ENCODE measurements at places on chromosomes 1 and 21.

DNA sequence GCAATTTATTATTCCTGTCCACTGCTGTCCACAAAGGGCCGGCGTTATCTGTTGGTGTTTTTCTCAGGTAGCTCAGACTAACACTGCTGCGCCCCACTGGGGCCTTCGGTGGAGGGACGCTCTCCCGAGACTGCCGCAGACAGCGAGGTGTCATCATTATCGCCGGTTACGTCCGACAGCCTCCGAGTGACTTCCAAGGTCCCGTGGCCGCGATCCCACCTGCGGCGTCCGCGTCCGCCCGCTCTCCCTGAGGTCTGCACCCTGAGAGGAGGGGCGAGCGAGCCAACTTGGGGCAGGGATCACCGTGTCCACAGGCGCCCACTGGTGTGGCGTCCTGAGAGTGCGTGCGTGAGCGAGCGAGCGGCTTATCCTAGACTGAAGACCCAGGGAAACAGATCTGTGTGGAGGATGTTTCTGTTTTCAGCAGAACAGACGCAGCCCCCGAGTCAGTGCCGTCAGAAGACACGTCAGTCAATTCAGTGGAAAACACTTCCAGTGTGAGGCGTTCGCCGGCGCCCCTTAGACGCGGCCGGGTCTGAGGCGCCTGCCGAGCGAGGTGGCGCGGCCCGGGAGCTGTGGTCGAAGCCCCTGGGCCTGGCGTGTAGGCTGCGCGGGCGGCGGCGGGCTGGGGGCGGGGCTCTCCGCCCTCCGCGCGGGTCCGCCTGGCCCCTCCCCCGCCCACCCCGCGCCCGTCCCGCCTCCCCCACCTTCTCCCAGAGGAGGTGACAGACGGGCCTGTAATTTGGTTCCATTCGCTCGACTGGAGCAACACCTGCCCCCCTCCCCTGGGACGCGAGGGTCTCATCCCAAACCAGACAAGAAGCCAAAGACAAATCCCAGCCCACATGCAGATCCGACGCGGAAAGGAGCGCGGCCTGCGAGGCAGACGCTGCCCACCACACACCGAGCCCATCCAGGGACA is 12.6 kb downstream of the NHLH2 start:
- DNase-seq, result no peak

GRCh38 chr21:26788790-26789189 is 56.4 kb downstream of the ADAMTS1 start:
- DNase-seq, result no peak

DNA sequence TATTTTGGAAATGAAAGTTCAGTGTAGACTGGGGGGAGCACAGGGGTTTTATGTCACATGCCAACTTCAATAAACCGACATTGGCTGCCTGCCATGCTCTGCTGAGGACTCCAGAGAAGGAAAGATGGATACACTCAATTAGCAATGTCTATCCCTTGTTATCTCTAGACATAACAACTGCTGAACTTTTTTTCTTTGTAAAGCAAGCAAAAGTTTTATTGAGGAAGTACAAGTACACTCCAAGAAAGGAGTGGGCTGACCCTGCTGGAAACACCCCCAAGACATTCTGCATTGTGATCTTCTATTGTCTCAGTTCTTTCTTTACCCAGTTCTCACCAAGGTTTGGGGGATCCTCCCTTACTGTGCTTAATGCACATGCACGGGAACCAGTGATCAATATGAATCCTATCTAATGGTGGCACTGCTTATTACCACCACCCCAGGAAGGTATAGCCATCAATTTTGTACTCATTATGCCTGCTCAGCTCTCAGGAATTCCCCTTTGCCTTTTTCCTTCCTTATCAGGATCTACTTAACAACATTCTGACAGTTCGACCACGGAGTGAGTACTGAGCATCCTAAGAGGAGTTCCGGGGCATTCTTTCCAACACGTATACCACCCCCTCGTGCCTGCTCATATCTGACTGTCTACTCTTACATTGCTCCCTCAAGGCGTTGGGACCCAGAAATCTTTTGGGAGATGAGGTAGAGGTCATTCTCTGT is 28.7 kb downstream of the SYNJ1 start:
- DNase-seq, result no peak

- no peak for DNase-seq
These were observed 23.3 kb downstream of the PAX7 start for GRCh38 chr1:18653916-18654315.

DNA sequence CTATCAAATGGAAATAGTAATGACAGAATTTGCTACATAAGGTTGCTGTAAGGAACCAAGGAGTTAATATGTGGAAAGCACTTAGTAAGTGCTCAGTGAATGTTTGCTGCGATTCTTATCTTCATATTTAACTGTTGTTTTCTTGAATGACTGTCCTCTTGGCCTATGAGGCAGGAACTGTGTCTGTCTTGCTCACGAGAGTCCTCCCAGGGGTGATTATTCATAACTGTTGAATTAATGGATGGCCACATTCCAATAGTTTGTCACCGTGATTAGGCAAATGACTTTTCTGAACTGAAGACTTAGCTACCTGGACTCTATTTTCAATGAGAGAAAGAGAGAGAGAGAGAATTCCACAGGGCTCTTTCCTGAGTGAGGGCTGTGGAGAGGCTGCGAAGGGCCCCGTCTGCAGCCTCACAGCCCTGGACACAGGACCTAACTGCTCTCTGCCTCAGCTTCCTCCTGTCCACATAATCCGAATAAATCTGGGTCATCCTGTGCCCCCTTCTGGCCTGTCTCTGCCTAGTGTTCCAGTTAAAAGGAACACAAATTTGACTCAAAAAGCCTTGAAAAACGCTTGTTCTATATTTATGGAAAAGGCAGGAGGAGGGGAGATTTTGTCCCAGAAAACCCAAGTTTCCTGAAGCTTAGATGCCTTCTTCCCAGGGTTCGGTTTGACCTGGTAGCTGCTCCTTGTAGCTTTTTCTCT is 8.5 kb downstream of the EDN2 start:
- DNase-seq, result no peak

- no peak for DNase-seq
These were observed 46.2 kb downstream of the TRABD2B start for GRCh38 chr1:47951026-47951425.

DNA sequence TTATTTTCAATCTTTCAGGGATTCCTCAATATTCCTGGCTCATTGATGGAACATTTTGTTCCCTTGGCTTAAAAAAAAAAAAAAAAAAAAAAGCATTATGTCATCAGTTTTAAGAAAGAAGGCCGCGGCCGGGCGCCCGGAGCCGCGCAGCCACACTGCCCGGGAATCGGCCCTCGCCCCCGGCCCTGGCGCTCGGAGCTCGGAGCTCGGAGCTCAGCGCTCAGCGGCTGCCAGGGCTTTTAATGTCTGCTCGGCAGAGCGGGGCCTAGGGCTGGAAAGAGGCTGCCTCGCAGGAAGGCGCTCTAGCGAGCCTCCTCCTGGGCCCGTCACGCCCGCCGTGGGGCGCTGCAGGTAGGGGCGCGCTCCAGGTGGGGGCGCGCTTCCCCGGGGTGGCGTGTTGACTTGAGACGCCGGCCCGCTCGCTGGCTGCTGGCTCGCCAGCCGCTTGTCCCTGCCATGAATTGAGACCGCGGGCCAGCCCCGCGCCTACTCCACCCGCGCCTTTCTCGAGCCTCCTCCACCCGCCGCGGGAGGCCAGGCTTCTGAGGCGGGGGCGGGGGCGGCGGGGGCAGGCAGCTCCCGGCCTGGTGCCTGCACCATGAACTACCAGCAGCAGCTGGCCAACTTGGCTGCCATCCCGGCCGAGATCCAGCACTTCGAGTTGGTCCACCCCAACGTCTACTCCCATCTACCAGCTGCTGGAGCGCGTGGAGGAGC is 5.4 kb upstream of the TDRD5 start:
- no peak for DNase-seq

GRCh38 chr1:221644663-221645258 is 97.1 kb downstream of the DUSP10 start:
- no peak for DNase-seq

- DNase-seq, result no peak
These were observed 7.6 kb upstream of the HHAT start for GRCh38 chr1:210321131-210321530.

DNA sequence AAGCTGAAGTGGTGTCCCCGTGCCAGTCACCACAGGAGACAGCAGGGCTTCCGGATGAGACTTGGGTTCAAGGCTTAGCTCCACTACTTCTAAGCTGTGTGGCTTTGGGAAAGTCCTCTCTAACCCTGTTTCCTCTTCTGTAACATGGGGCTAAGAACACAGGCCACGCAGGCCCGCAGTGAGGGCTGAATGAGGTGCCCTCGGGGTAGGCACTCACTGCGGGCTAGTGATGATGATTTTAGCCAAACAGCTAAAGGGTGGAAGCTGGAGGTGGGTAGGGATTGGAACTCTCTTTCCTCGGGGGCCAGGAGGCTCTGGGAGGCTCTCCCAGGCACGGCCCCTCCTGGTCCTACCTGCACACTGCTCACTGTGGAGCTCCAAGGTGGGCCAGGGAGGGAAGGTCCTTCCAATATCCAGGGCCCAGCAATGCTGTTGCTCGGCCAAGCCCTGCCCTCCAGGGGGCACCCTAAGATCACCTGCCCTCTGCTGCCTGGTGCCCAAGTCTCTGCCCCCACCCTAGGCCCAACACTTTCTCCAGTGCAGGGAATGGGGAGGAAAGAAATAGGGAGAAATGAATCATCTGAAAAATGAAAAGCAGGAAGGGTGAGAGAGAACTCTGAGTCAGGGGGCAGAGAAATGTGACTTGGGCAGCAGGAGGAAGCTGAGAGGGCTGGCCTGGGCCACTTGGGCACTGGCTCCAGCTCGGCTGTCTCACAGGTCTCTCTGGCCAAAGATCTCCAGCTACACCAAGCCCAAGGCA is 19.2 kb upstream of the EVA1B start:
- DNase-seq, result peak; percentile 58

DNA sequence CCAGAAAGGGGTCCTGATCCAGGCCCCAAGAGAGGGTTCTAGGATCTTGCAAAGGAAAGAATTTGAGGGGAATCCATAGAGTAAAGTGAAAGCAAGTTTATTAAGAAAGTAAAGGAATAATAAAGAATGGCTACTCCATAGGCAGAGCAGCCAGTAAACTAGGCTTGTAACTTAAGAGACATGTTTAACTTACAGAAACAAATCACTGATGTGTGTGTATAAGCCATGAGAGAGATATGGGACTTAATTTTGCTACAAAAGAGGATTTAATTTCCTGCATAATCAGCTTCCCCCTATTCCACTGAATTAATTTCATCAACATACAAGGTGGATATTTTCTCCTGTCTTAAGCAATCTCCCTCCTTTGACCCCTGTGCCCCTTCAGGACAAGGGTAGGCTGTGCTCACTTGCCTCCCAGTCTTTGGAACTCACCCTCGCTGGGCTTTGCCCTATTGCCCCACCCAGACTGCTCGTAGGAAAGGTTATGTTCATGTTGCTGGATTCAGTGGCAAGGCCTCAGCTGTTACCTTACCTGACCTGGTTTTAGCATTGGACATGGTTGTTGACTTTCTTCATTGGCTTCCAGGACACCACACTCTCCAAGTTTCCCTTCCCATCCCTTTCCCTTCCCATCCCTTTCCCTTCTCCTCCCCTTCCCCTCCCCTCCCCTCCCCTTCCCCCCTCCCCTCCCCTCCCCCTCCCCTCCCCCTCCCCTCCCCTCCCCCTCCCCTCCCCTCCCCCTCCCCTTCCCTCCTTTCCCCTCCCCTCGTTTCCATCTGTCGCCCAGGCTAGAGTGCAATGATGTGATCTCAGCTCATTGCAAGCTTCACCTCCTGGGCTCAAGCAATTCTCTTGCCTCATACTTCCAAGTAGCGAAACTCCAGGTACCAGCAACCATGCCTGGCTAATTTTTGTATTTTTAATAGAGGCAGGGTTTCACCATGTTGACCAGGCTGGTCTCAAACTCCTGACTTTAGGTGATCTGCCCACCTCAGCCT is 44.6 kb downstream of the TBCE start:
- no peak for DNase-seq

DNA sequence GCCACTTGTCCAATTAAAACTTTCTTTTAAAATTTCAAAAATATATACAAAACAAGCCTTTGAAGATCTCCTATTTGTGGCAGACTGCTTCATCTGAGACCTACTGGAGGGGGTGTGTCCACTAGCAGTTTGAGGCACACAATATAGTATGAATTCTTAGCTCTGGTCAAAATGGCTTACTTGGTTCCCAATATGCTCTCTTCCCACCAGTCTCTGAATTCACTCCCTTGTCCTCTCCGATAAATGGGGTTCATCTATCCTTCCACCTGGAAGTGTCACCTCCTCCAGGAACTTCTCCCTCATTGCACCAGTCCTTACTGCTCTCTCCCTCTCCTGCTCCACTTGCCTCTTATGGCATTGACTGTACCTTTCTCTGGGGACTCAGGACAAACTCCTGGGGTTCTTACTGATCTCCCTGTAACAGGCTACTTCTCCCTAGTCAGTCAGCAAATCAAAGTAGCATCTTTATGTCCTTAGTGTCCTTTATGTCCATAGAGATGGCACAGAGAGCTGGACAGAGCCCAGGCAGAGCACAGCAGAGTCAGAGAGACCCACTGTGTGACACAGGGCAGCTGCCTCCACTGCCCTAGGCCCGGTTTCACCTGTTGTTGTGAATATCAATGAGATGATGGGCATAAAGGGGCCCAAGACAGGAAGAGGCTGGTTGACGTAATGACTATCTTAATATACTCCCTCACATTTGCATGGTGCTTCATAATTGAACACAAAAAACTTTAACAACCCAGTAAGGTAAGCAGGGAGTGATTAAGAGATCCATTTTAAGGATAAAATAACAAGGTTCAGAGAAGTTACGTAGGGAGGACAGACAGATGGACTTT is 3.6 kb downstream of the ASAP3 start:
- DNase-seq, result no peak

- DNase-seq, result no peak
These were observed 37.9 kb upstream of the EEIG2 start for GRCh38 chr1:108521990-108522393.

DNA sequence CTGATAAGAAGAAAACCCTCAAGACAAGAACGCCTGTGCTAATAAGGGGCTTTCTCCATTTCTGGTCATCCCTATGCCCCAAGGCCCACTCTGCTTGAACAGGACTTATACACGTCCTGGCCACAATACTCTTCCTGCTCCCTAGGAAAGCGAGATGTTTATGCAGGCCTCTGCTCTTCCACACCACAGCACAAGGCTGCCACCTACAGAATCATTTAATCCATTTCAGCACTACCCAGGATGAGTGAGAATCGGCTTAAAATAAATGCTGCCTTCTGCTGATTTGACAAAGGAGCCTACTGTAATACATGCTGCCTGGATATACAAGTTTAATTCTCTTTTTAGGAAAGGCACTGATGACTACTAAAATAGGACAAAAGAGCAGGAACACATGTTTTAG is 29.4 kb downstream of the FRRS1 start:
- DNase-seq, result no peak

DNA sequence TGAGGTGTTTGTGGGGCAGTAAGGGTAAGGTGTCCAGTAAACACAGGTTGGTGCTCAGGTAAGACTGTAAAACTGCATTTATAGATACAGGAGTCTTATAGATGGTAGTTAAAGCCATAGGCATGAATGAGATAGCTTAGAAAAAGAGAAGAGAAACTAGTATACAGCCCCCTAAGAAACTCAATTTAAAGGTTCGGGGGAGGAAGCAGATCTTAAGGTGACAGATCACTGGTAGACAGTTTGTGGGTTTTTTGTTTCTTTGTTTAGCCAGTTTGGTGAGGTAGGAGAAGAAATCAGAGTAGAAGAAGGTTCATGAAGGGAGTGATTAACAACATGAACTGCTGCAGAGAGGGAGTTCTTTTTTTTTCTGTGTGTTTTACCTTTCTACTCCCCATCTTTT is 6.1 kb upstream of the AGO3 start:
- no peak for DNase-seq

- DNase-seq, result no peak
These were observed 16.2 kb upstream of the MYOG start for GRCh38 chr1:203101813-203102634.

All from stimulated activated CD4-positive, alpha-beta T cell treated with anti-CD3 and anti-CD28 coated beads, Interleukin-4, amount 100 ng/mL, for 4 hours (primary cell).